ENCODE measurements at places on chromosomes 5 and 9.

DNA sequence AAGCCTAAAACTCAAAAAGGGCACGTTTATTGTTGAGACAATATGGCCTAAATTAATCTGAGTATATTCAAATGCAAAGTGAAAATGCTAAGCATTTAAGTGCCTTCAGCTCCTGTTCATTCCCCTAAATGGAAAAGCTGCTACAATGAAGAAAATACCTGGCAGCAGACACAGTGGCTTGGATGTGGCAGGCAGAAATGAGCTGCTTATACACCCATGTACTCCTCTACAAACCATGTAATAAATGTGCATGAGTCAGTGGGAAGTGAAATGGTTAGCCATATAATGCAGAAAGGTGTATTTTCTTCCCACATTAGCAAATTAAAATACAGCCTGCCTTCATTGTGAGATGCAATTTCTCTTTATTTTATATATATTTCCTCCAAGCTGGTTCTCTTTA is 859.2 kb upstream of the SEMA6A start:
- no peak for DNase-seq

- no peak for DNase-seq
Observed at GRCh38 chr9:88184976-88185375, 46.7 kb upstream of the SPATA31C2 start.

DNA sequence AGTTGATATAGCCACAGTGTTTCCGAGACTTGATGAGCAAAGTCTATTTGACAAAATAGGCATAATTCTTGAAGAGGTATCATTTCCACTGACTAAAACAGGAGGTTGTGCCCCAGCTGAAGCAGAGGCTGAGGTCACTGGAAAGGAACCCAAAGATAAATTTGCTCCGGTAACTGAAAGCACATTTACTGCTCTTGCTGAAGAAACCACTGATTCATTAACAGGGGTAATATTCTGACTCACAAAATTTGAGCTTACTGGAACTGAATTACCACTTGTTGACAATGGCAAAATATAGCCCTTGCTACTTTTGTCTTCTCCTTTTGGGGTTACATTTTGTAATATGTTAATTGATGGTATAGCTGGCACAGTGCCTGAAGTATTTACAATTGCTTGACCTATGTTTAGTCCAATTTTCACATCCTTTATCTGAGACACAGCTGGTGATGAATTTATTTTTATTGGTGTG is 30.2 kb downstream of the MLANA start:
- peak; percentile 54 for DNase-seq

GRCh38 chr9:74935008-74935407 is 17.7 kb downstream of the C9orf40 start:
- no peak for DNase-seq

GRCh38 chr9:74856989-74857388 is 30.7 kb downstream of the TRPM6 start:
- no peak for DNase-seq

- no peak for DNase-seq
Observed at GRCh38 chr5:446066-446882, 3.3 kb downstream of the EXOC3 start.

DNA sequence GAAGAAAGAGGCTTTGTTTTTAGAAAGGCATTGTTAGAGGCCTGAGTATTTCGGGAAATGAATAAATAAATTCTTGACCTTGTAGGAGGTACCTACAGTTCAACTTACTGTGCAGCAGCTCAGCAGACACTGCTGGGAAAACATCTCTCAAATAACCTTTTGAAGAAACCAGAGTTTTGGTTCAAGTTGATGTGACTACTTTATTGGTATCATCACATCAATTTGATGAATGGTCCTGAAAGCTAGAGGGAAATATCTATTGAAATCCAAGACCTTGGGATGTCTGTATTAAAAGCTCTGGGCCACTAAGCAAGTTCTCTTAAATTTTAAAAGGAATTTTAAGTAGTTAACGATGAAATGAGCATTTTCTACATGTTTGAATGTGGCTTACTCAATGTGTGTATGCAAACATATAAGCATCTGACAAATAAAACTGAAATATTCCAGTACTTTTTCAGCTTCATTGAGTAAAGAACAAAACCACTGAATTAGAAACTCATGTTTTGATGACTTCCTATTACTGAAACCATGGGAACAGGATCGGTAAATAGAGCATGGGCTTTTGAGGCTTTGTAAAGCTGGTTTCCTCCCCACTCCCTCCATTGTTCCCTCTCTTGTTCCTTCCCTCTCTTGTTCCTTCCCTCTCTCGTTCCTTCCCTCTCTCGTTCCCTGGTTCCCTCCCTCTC is 36.7 kb downstream of the SLC27A6 start:
- no peak for DNase-seq

- DNase-seq = no peak
Observed at GRCh38 chr5:176466245-176466871, 18.2 kb downstream of the FAF2 start.

DNA sequence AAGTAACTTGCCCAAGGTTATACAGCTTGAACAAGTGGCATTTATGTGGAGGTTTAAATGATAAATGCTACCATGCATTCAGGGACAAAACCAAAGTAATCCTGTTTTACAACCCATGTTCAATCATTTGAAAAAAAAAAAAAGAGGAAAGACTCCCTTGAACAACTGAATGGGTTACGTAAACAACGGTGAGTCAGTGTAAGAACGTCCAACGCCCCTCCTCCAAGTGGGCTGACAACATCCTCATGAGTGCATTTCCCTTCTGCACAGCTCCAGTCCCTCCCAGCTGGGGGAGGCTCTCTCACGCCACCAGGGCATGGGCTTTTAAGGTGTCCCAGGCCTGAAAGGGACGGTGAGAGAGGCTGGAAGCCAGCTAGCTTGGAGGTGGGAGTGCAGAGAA is 90.0 kb downstream of the PRRT1B start:
- DNase-seq = peak; percentile 90

- DNase-seq = peak; percentile 71
Observed at GRCh38 chr5:172958331-172959046, 735 bp upstream of the RPL26L1 start.

DNA sequence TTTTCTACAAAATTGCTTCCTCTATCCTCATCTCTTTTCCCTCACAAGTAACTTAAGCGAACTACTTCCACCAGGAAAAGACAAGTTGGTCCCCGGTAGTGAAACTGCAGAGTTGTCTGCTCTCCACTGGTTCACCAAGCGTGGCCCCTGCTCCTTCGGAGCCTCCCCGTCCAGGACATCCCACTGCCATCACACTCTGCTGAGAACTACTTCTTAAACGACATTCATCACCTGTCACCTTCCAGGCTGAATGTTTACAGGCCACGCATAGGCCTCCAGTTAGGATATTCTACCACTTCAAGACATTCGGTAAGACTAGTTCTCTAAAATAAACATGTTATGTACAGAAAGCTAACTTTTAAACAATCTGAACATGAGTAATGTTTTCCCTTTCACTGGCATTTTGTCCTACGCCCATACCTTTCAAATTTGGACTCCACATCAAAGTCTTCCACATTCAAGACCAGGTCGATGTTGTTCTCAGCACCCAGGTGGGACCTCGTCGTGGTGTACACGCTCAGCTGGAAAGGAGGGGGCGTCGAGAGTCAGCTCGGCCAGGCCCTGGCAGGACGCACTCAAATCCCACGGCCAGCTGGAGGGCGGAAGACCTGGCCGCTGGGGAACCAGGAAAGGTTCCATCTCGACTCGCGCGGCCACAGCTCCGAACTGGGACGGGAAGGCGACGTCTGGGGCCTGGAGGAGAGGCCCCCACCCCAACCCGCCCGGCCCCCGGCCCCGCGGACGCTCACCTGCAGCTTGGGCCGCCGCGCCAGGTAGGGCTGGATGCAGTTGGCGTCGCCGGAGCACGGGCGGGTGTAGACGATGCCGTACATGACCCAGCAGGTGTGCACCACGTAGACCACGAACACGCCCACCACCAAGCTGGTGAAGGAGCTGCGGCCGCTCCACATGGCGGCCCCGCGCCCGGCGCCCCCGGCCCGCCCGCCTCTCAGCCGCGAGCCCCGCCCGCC is 683 bp downstream of the CLPTM1L start:
- peak; percentile 35 for DNase-seq

DNA sequence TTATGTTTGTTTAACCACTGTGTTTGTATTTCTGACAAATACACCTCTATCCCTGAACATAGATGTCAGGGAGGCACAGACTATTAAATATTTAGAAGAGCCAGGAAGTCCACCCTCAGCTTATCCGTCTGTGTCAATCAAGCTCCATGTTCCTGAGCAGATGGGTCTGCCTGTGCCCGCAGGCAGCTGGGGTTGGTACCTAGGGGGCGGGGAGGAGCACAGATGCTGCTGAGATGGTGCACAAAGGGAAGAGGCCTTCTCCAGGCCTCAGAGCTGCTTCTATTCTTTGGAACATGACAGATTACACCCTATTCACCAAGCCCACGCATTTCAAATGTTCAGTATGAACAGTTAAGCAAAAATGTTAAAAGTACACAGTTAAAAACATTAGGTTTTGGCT is 142.1 kb downstream of the EPB41L4A start:
- no peak for DNase-seq

GRCh38 chr9:21688108-21689102 is 114.0 kb upstream of the MTAP start:
- no peak for DNase-seq

DNA sequence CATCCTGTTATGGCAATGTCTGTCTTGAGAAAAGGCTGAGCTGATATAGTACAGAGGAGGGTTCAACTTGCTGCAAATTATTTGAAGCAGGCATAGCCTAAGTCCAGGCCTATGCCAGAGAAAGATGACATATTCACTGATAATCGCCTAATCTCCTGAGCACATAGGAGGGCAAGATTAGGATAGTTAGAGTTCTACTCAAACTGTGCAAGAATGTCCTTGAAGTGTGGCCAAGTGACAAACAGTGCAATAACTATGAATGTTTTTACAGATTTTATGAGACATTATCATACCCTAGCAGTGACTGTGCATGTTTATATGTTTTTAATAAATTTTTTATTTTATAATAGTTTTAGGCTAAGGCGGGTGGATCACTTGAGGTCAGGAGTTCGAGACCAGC is 96.2 kb downstream of the TSSK1B start:
- no peak for DNase-seq

DNA sequence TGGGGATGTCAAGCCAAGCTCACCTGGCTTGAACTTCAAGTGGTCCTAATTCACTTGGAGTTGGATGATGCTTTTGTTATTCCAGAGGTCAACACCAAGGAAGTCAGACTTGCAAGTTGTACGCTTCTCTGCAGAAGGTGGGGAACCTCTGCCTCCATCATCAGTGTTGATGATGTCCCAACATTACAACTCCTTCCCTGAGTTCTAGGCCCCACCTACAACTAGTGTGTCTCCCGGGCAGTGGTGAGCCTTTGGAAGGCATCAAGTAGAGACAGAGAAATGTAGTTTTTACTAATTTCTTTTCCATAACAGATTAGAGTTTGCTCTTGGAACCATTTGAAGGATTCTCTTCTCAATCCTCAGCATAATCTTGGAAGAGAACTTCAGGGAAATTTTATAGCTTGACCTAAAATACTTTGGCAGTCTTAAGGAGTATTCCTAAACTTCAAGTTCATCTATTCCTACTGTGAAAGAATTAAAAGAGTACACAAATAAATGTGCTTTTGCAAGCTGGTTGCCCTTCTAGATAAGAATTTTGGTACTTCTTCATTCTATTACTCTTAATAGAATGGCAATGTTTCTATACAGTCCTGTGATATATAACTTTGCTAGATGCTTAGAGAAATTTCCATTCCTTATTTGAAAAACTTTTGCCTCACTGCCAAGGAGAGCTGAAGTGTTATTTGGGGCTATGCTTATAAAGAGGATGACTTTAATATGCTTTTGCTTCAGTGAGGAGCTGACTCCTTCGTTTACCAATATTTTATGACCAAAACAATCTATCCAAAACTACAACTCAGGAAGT is 12.0 kb downstream of the MAMDC2 start:
- DNase-seq = no peak

Data from activated CD4-positive, alpha-beta memory T cell treated with anti-CD3 and anti-CD28 coated beads for 36 hours (primary cell).